Nephron progenitor cell (in vitro differentiated cells): ENCODE measurements at places on chromosomes 7 and 10.

DNA sequence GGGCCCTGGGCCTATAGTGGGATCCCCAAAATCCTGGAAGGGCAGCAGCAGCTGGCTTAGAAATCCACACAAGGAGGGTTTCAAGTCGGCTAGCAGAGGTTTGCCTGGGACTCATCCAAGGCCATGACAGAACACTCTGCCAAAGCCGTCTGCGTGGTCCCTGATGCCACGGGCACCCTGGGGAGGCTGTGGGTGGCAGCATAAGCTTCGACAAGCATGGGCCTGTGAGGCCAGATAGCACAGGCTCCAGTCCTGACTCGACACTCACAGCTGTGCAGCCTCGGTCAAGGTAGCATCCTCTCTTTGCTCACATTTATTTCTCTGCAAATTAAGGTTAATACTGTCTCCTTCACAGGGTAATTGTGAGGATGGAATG, 138.3 kb downstream of the JCAD start:
- DNase-seq = no peak

DNA sequence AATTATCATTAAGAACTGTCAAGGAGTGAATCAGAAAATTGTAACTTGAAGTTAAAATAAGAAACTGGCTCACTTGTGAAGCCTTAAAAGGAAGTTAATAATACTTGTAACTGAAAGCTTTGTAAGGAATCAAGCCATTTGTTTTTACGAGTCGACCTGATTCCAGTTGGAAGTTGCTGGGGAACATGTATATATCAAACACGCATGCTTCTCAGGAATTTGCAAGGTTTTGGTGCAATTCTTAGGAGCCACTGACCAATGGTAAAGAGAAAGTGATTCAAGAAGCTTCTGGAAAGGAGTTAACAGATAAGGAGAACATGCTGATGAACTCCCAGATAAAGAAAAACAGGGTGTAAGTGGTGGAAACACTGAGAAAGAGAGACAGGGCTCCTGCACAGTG, 56.4 kb downstream of the ETV1 start:
- no peak for DNase-seq

- peak; percentile 52 for DNase-seq
Observed at GRCh38 chr10:124743191-124744101, 732 bp downstream of the FAM53B start.

DNA sequence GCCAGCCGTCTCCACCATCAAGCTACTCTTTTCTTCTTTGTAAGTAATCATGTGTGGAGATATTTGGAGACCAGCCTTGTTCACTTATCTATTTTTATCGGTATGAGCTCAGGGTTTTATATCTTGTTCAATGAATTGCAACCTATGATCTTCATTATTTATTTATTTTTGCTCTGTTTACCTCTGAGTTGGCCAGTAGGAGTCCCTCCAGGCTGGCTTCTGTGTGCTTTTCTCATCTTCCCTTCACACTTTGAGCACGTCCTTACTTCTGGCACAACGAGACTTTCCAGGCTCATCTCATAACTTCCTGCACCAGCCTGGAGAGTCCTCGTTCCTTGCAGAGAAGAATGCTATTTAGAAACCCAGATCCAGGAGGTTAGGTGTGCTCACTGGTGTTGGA, 375.8 kb upstream of the PODXL start:
- no peak for DNase-seq

DNA sequence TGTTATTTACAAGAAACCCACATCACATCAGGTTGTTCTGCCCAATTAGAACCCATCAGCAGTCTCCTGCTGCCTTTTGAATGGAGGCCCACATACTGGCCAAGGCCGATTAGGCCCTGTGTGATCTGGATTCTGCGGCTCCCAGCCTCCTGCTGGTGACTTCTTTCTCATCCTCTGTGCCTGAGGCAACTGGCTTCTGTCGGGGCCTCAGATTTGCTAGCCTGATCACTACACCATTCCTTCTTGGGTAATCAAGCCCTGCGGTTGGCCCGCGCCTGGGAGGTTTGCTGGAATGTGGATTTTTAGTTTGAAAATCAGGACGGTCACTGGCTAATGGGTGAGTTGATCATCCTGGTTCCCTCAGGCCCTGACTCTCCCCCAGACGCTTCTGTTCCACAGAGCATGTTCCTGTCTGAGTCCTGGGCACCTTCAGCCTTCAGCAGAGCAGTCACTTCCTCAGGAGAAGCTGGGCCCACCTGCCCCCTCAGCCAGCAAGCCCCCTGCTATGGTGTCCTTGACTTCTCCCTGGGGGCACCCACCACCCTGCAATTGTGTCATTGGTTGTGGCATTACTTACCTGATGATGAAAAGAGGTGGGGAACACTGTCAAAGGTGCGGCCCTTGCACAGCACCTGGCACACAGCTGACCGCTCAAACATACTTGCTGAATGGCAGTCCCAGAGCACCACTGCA, 207.6 kb downstream of the PHTF2 start:
- DNase-seq = no peak

DNA sequence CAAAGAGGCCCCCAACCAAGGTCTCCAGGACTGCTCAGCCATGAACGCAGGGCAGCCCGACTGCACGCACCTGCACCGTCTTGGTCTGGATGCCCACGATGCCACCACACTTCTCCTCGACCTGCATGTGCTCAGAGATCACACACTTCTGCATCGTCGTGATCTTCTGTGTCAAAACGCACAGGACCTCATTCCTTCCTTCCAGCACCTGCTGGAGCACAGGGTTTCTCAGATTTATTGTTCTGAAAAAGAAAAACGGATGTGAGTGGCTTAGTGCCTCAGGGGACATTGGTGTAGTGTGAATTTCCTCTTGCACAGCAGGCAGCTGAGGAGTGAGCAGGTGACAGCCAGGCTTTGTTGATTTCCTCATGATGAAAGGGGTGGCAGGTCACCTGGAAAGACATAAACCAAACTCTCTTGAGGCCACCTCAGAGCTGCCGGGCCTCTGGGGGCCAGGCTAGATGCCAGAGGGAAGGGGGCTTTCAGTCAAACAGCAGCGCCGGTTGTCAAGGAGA, 38.2 kb downstream of the GSDME start:
- no peak for DNase-seq

DNA sequence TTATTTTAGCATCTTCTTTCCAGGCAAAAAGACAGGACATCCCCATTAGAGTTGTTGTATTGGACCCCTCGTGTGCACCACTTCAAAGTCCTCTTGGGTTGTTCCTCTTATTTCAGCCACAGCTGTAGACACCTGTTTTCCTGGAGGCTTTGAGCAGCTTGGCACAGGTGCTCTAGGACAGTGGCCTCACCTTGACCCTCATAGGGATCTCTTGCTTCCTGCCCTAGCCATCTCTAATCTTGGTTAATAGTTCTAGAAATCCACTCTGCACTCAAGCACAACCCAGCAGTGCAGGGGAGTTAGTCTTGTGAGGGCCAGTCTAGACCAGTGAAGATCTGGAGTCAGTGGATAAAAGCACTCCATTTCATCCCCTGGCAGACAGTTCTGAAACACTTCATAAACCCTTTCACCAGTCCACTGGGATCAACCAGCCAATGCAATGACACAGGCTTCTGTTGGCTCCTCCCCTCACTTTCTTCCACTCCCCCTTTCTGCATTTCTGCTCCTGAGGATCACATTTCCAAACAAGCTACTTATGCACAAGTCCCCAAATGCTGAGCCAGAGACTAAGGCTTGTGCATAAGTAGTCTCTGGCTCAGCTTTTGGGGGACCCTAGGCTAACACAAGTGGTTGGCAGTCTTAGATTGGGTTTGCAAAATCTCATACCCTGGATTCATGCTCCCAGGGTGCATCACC, 131.5 kb upstream of the LAMB4 start:
- no peak for DNase-seq

- no peak for DNase-seq
Observed at GRCh38 chr7:158366346-158366745, 221.3 kb downstream of the PTPRN2 start.

DNA sequence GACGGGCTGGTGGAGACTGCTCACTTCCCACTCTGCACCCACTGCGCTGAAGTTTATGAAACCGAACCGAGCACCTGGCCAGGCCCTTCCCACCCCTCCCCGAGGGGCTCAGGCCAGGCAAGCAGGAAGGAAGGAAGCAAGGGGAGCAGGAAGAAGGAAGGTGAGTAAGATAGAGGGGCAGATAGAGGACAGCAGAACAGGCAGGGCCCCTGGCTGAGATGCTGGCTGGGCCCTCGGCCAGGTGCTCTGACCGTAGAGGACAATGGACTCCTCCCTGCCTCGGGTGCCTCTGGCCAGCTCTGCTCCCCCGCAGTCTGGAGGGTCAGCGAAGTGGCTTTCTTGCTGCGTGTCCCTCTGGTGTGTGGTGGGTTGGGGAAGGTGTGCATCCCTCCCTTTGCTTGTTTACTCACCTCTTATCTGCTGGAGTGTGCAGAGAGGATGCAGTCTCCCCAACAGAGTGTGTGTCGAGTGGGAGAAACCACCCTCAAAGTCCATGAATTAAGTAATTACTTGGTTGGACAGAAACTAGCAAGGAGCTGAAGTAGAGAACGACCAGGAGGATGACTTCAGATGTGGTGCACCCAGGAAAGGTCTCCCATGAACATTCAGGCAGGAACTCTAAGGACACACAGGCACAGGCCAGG, 82.8 kb upstream of the PPP2R2D start:
- no peak for DNase-seq

GRCh38 chr10:66925896-66926715, at the start of gene LRRTM3:
Gene LRRTM3 (plus strand): TSS chr10:66926036.
- peak; percentile 51 for DNase-seq

DNA sequence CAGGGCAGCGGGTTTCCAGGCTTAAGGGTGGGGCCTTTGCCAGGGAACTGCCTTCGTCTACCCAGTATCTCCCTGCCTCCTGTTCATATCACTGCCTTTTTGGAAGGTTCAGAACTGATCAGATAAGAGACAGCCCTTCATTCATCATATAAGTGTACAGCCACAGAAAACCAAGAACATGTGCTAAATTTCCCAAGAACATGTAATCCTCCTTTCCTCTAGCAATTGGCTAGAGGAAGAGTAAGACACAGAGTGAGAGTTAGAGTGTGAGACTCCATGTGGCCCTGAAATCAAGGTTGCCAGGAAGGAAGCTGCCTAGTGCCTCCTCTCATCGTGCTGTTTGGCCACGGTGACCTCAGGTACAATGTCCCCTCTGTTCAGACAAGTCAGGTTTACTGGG, 770.9 kb downstream of the TNS3 start:
- no peak for DNase-seq

DNA sequence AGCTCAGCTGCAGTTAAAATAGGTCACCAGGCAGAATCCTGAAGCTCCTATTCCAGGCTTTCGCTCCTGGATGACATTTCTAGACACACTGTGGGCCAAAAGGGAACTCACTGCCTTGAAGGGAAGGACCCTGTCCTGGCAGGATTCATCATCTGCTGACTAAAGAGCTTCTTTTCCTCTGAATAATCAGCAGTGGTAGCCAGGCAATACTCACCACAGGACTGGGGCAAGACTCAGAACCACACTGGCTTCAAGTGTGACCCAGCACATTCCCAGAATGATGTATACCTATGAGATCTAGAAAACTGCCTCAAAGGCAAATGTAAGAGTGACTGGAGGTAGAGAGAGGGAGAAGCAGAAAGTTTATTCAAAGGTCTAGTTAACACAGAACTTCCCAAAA, 29.5 kb upstream of the EBF3 start:
- DNase-seq = no peak

- no peak for DNase-seq
Observed at GRCh38 chr10:6017781-6018354, 40.5 kb upstream of the IL15RA start.

DNA sequence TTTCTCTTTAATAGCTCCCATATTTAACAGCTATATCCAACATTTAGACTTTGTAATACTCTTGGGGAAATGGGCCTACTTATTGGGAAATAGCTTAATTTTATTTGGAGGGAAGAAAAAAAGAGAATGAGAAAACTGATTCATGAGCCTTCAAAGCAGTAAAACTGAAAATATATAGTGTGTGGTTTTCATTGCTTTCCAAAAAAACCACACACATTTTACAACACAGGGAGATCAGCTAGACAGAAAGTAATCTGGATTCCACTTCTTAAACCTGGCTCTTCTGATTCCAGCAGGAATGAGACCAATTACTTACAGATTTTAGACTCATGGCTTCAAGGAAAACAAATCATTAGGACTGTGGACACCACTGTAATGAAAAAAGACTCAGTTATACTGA, 48.7 kb downstream of the CH25H start:
- DNase-seq = no peak

- no peak for DNase-seq
Observed at GRCh38 chr10:13990946-13991345, 339.8 kb downstream of the FRMD4A start.

DNA sequence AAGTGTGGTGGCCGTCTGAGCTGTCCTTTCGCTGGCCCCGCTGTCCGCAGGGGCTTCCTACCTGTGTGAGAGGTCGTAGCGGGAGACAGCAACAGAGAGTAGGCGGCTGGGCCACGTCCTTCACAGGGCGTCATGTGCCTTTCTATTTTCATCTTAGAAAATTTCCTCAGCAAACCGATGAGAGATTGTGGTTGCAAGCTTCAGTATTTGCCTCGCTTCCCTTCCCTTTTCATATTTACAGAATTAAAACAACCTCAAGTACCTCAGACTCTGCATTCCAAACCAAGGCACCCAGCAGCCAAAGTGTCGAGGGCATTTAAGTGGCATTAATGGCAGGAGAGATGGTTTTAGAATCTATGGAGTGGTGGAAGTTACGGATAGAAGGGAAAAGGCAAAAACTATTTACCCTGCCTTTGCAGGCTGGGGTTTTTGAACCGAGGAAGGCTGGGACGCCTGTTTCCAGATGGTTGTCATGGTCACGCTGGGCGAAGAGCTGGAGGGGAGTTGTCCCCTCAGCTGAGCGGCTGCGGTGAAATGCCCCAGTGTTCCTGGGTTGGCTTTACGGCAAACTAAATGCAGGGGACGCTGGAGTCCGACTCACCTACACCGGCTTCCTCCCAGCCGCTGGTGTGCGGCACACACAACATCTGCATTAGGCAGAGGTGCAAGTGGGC, 41.9 kb downstream of the WIPI2 start:
- no peak for DNase-seq

GRCh38 chr7:14125998-14126397, 136.5 kb upstream of the ETV1 start:
- no peak for DNase-seq

DNA sequence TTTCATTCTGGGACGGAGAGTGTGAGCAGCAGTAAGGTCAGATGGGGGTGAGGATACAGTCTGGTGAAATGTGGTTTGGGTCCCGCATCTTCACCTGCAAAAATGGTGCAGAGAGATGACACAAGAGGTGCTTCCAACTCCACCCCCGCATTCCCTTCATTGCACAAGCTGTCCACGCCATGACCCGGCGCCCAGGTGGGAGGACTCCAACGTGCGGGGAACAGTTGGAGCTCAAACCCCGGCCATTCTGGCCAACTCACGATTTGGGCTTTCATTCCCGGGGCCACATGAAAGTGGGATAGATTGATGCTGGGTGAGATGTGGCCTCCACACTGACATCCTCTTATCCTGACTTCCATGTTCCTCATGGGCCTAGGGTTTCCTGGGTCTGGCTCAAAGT, 34.6 kb upstream of the ZNF273 start:
- no peak for DNase-seq

GRCh38 chr10:128161031-128161430, 34.8 kb upstream of the MKI67 start:
- DNase-seq = no peak

DNA sequence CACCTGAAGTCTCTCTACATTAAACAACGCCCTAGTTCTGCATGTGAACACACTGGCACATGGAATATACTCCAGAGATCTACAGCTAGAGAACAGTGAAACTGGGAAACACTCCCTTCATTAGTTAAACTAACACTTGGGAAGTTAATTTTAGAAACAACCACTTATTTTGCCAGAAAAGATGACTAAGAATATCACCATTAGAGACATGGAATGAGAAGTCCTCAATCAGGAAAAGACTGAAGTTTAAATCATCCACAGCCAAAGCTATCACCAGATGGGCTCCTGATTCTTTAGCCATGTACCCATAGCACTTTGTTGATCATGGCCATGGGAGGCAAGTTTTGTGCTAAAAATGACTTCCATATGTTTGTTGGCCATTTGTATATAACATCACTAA, 719.5 kb downstream of the KCNMA1 start:
- no peak for DNase-seq
